MCF 10A (cell line): ENCODE measurements at places on chromosomes 4 and X. TPM values are rescaled to one million over a fixed set of nuclear protein-coding genes. Genes with fewer than 3 reads are reported as not detected.

The RAB9B gene
- 0.07 TPM in 1 of 2 replicates, not detected in the other for total RNA-seq

The NRK gene
- 0.16 and 0.25 TPM in 2 replicates for total RNA-seq

The NAP1L3 gene
- 0.15 TPM in 1 of 2 replicates, not detected in the other for total RNA-seq

The HSFX4 gene
- total RNA-seq = not detected in 2 replicates

The BANK1 gene
- not detected in 2 replicates for total RNA-seq

The ADH5 gene
- 110 and 112 TPM in 2 replicates for total RNA-seq

The USP17L19 gene
- not detected in 2 replicates for total RNA-seq

The SULT1B1 gene
- total RNA-seq = 0.20 and 0.21 TPM in 2 replicates

The ZNF280C gene
- 5.5 and 6.6 TPM in 2 replicates for total RNA-seq

The ADH1A gene
- 0.21 TPM in 1 of 2 replicates, not detected in the other for total RNA-seq

The DCAF8L2 gene
- not detected in 2 replicates for total RNA-seq

GRCh38 chr4:62119195-62119594 is 919.1 kb downstream of the ADGRL3 start:
- no peak overlapping the region for H3K27ac ChIP-seq
- no peaks in the 10 kb centered on the region for H3K4me1 ChIP-seq
- H3K4me3 ChIP-seq = no peak overlapping the region
- H3K27me3 ChIP-seq = no peaks in the 10 kb centered on the region

- no peak overlapping the region for H3K27ac ChIP-seq
- no peak overlapping the region for H3K4me3 ChIP-seq
- H3K4me1 ChIP-seq = peaks cover 13% of the 10 kb centered on the region
- H3K36me3 ChIP-seq = no peaks in the 10 kb centered on the region
- no peaks in the 10 kb centered on the region for H3K27me3 ChIP-seq
Observed at GRCh38 chr4:10534820-10535219, 77.6 kb upstream of the ZNF518B start.

GRCh38 chr4:44738615-44739014 is 12.3 kb upstream of the GNPDA2 start:
- peak; percentile 17 for DNase-seq
- H3K4me3 ChIP-seq = no peak overlapping the region
- H3K4me1 ChIP-seq = no peaks in the 10 kb centered on the region
- no peaks in the 10 kb centered on the region for H3K27me3 ChIP-seq
- H3K27ac ChIP-seq = no peak overlapping the region

GRCh38 chrX:151722241-151722846 is 6.5 kb downstream of the FATE1 start:
- no peaks in the 10 kb centered on the region for H3K36me3 ChIP-seq
- peaks cover 7% of the 10 kb centered on the region for H3K27me3 ChIP-seq
- DNase-seq = no peak
- no peaks in the 10 kb centered on the region for H3K4me1 ChIP-seq

- H3K4me1 ChIP-seq = no peaks in the 10 kb centered on the region
- no peaks in the 10 kb centered on the region for H3K27me3 ChIP-seq
- H3K36me3 ChIP-seq = no peaks in the 10 kb centered on the region
- H3K4me3 ChIP-seq = no peak overlapping the region
Observed at GRCh38 chr4:177505171-177505615, 63.0 kb upstream of the AGA start.

DNA sequence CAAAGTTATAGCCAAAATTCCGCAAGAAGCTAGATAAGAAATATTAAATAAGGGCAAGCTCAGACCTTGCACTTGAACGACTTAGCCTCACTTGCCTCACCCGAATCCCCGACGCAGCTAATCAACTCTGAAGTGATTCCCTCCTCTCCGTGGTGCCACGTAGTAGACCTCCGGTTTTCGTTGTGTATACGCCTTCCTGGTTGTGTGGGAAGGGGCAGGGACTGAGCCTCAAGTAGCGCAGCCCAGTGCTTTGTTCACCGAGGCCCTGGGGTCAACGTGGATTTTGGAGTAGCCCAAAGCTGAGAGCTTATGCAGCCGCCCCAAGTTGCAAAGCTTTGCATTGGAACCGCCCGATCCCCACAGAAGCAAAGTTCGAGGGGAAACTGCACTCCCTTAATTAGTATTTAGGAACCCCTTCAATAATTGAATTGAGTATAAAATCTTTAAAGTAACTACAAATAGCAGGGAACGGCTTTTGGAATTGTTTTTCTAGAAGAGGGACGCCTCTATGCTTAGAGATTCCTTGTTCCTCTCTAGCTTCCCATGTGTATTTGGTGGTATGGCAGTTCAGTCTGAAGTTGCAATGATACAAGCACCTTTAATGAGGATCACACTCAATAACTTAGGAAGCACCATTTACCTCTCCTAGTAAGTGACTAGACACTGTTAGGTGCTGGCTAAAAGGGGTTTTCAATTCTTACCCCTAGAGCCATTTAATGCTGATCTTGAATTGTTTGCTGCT is 55.7 kb downstream of the LINC00632 start:
- no peak overlapping the region for H3K4me3 ChIP-seq
- no peak for DNase-seq
- H3K27ac ChIP-seq = no peak overlapping the region
- H3K4me1 ChIP-seq = peaks cover 9% of the 10 kb centered on the region

- no peaks in the 10 kb centered on the region for H3K36me3 ChIP-seq
- no peak overlapping the region for H3K4me3 ChIP-seq
- no peaks in the 10 kb centered on the region for H3K4me1 ChIP-seq
- H3K27me3 ChIP-seq = no peaks in the 10 kb centered on the region
- DNase-seq = no peak
Observed at GRCh38 chrX:64842492-64842891, 133.8 kb downstream of the ZC4H2 start.

- no peak overlapping the region for H3K4me3 ChIP-seq
- H3K36me3 ChIP-seq = no peaks in the 10 kb centered on the region
- no peak for DNase-seq
- H3K4me1 ChIP-seq = peaks cover 12% of the 10 kb centered on the region
Observed at GRCh38 chr4:168453146-168453545, 27.1 kb downstream of the DDX60L start.

DNA sequence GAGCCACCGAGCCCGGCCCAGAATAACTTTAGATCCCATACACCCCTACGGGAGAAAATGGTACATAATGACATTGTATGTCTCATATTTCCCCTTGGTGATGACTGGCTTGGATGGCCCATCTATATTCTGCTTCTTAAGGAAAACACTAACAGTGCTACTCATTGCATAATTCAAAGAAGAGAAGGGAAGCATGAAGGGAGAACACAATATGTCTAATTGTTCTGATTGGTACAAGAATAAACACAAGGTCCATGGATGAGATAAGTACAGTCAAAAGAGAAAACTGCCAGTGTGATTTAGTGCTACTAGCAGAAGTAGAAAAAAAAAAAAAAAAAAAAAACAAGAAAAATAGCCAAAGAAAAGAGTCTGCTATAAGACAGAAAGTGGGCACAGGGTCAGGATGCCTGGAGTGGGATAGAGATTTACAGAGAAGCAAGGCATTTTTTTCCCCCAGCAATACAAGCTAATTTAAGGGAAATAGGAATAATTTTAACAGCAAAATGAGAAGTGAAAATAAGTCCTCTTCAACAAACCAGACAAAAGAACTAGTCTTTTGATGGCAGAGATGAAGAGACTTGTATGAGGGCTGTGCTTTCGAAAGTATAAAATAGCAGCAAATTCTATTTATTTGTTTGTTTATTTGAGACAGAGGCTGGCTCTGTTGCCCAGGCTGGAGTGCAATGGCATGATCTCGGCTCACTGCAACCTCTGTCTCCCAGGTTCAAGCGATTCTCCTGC is 96.5 kb upstream of the MAP3K15 start:
- H3K4me3 ChIP-seq = no peak overlapping the region
- peaks cover 10% of the 10 kb centered on the region for H3K36me3 ChIP-seq
- H3K27ac ChIP-seq = no peak overlapping the region
- peaks cover 7% of the 10 kb centered on the region for H3K4me1 ChIP-seq
- no peak for DNase-seq

DNA sequence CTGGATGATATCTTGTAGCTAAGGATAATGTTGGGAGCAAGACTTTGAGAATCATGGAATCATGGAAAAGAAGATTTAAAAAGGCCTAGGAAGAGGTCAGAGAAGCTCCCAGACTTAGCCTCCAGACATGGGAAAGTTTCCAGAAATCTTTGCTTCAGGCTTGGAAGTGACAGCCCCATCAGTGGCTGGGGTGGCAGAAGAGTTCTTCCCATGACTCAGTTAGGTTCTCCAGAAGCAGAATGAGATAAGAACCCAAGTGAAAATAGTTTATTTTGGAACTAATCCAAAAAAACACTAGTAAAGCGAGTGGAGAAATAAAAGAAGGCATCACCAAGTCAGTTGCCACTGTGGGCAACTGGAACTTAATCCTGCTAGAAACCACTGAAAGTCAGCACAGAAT is 506.9 kb downstream of the MID1IP1 start:
- H3K4me1 ChIP-seq = peaks cover 5% of the 10 kb centered on the region
- DNase-seq = no peak
- H3K27me3 ChIP-seq = peaks cover 57% of the 10 kb centered on the region
- H3K27ac ChIP-seq = no peak overlapping the region

DNA sequence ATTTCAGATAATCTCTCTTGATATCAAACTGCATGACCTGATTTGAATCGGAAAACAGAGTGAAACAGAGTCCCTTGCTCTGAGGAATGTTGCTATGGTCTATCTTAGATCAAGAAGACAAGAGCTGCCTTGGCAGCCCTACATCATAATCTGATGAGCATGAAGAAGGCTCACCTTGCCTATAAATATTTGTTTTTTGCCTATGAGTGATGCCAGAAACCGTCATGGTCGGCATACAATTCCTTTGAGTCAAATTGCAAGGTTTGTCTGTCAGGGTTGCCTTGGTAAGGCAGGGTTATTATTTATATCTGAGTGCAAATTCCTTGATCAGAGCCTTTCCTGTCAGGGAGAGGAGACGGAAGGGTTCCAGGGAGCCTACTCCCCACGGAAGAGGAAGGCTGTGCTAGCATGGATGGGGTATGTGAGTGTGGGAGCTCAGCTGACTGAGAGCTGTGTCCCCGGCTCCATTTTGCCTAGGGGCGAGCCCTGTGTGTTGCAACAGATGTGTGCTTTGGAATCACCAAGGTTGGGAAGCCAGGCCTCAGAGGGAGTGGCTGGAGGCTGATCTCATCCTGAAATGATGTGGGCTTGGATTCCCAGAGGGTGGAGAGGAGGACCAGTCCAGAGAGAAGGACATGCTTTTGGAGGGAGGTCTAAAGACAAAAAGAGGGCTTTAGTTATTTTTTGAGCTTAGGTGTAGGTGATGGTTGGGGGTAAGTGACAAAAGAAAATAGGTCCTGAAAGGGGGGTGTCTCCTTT is 43.6 kb downstream of the RTL9 start:
- peaks cover 86% of the 10 kb centered on the region for H3K27me3 ChIP-seq
- H3K36me3 ChIP-seq = no peaks in the 10 kb centered on the region
- H3K27ac ChIP-seq = peak overlapping the region; percentile 85
- peak; percentile 76 for DNase-seq
- no peak overlapping the region for H3K4me3 ChIP-seq
- H3K4me1 ChIP-seq = peaks cover 19% of the 10 kb centered on the region

DNA sequence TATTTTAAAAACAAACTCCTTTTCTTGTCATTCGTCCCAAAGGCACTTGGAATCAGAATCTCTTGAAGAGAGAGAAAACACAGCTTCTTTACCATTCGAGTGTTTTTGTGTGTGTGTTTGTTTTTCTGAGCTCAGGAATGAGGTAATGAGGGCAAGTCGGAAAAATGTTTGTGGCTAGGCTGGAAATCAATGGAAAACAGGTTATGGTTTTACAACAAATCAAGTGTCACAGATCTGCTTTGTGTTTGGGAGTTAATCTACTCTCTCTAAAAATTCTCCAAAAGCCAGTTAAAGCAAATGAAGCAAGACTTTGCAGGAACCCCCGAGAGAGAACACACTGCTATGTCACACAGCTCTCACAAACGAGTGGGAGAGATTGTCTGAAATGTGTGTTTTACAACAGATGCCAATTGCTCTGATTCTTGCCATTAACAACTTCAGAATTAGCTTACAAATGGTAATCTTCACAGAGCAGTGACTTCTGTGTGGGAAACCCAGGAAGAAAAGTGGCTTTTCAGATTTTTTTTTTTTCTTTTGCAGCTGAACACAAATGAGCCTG is 264.1 kb downstream of the CBLL2 start:
- H3K4me1 ChIP-seq = peaks cover 15% of the 10 kb centered on the region
- H3K36me3 ChIP-seq = no peaks in the 10 kb centered on the region
- peaks cover 56% of the 10 kb centered on the region for H3K27me3 ChIP-seq
- no peak for DNase-seq

DNA sequence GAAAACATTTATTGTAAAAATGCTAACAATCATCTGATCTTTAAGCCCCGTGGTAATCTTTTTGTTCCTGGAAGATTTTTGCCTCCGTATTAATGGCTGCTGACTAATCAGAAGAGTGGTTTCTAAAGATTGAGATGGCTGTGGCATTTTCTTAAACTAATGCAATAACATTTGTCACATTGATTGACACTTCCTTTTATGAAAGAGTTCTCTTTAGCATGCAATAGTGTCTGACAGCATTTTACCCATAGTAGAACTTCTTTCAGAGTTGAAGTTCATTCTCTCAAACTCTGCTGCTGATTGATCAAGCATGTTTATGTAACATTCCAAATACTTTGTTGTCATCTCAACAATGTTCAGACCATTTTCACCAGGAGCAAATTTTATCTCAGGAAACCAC is 26.8 kb upstream of the UGT2B4 start:
- no peak overlapping the region for H3K4me3 ChIP-seq
- peaks cover 16% of the 10 kb centered on the region for H3K27me3 ChIP-seq
- no peaks in the 10 kb centered on the region for H3K36me3 ChIP-seq
- H3K4me1 ChIP-seq = no peaks in the 10 kb centered on the region
- DNase-seq = no peak
- no peak overlapping the region for H3K27ac ChIP-seq

GRCh38 chr4:80913381-80913780 is 117.1 kb upstream of the BMP3 start:
- peaks cover 13% of the 10 kb centered on the region for H3K4me1 ChIP-seq
- H3K27ac ChIP-seq = peak overlapping the region; percentile 73
- H3K36me3 ChIP-seq = no peaks in the 10 kb centered on the region
- H3K27me3 ChIP-seq = no peaks in the 10 kb centered on the region

DNA sequence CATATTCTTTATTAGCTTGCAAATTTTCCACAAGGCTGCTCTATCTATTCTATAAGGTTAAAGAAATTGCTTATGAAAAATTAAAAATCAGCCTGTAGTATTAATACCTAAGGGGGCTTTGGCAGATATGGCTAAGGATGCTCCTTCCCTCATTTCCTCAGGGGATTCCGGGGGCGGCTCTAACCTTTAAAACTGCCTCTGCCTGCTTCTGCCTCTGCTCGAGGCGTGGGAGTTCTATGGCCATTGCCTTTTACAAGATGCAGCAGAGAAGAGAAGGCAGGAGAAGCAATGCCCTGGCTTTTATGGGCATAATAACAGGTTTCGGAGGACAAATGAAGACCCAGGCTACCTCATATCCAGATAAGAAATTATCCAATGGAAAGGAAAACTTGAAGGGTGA is 8.6 kb upstream of the CDKN2AIP start:
- H3K27me3 ChIP-seq = no peaks in the 10 kb centered on the region
- no peak overlapping the region for H3K4me3 ChIP-seq
- peaks cover 9% of the 10 kb centered on the region for H3K4me1 ChIP-seq
- no peak overlapping the region for H3K27ac ChIP-seq
- DNase-seq = no peak

DNA sequence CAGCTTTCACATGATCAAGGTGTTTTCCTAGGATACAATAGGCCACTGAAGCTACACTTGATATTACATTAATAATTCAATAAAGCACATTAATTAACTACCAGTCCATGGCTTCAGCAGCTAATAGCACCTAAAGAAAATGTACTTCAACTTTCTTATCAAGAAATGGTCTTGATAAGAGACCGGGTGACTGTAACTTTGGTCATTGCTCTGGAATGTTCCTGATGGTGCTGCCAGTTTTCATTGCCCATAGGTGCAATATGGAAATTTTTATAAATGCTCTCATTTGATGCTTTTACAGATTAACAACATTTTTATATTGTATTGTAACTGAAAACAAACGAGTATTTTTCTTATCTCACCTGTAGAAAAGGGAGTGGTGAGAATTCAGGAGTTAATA is 165.4 kb downstream of the SHROOM3 start:
- no peak overlapping the region for H3K4me3 ChIP-seq
- no peak for DNase-seq
- H3K27ac ChIP-seq = no peak overlapping the region
- no peaks in the 10 kb centered on the region for H3K4me1 ChIP-seq
- no peaks in the 10 kb centered on the region for H3K27me3 ChIP-seq
- no peaks in the 10 kb centered on the region for H3K36me3 ChIP-seq
